ENCODE measurements at places on chromosomes 5 and 9.

DNA sequence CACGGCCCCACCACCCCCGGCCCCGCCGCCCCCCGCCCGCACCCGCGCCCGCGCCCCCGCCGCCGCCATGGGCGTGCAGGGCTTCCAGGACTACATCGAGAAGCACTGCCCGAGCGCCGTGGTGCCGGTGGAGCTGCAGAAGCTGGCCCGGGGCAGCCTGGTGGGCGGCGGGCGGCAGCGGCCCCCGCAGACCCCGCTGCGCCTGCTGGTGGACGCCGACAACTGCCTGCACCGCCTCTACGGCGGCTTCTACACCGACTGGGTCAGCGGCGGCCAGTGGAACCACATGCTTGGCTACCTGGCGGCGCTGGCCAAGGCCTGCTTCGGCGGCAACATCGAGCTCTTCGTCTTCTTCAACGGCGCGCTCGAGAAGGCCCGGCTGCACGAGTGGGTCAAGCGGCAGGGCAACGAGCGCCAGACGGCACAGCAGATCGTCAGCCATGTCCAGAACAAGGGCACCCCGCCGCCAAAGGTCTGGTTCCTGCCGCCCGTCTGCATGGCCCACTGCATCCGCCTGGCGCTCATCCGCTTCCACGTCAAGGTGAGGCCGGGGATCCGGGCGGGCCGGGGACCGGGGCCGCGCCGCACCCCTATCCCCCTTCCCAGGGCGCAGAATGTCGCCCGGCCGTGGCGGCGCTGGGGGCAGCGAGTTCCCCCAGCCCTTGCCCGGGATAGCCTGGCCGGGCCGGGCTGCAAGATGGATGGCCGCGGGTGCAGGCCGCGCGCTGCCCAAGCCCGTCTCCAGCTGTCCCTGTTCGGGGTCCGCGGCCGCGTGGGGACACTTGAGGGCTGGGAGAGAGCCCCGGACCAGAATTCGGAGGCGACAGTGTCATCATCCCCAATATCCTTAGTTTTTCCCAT lies 594 bp downstream of the FAM120A start:
- DNase-seq: no peak

GRCh38 chr9:37998881-37999587 lies 70.0 kb downstream of the SHB start:
- no peak for DNase-seq

DNA sequence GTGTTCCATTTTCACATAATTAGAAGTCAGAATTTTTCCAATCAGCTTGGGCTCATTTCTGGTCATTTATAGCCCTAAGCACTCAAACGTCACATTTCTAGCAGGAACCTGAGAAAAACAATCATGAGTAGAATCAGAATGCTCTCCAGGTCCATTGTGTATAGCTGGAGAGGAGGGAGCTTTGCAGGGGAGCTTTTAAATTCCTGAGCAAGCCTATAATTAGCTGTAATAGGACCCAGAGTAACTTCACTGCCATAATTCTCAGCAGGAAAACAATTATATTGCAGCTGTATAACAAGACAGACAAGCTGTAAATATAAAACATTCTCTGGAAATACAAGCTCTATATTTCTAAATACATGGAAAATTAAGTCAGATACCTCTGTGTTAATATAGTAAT lies 637.6 kb upstream of the SGCD start:
- no peak for DNase-seq

DNA sequence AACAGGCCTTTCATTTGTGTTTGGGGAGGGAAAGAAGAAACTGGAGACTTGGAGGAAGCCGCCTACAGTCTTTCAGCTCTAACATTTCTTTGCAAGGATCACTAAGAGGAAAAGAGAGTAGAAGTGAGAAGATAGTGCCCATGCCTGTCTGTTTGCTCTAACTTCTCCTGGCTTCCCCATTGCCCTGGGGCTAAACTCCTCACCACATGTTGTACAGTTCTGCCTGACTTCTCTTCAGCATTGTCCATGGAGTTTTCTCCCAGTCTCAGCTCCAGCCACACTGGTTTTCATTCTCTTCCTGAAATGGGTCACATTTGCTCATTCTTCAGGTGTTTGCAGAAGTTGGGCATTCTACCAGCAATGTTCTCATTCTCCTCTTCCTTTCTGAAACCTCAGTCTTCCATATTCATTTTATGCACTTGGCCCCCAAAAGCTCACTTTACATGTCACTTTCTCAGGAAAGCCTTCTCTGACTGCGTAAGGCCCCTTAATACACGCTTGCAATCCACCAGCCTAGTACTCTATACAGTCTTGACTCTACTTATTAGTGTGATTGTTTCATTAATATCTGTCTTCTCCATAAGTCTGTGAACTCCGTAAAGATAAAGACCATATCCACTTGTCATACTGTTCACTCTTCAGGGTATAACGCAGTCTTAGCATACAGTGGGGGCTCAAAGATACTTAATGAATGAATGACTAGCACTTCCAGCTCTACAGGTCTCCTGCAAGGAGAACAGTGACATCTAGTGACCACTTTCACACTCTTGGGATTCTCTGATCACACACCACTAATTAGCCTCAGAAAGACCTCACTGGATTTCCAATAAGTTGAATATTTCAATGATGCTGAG lies 40.2 kb upstream of the TRIM32 start:
- peak; percentile 34 for DNase-seq

GRCh38 chr5:117945258-117945657 lies 1043.1 kb downstream of the DTWD2 start:
- no peak for DNase-seq

DNA sequence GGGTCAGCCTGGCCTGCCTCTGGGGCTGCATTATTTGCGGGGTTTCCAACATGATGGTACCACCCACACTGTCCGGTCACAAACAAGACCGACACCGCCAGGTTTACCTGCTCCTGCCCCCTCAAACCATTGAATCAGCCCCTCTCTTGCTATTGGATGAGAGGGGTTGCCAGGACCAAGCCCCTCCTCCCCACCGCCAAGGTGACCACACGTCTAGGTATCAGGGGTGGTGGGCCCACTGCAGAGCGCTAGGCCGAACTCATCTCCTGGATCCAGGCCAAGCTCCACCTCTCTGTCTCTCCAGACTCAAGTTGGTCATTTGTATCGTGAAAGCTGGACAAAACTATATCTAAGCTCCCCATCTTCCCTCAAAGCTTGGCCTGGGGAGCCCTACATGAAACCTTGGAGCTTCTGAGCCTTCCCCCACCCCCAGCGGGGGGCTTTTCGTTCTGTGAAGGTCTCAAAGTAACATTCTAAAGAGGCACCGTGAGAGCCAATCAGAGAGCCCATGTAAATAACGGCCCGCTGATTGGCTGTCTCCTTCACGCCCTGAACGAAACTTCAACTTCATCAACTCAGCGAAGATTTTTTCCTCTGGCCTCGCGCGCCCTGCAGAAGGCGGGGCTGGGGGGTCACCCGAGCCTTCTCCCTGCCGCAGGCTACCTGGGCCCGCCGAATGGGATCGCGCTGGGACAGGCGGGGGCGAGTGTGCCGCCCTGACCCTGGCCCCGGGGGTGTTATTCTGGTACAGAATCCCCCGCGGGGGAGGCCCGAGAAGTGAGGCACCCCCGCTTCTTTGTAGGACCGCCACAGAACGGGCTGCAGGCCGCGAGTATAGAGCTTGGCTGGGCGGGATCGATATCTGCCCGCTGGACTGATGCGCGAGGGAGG lies 49.6 kb upstream of the PSD2 start:
- peak; percentile 59 for DNase-seq

GRCh38 chr5:168327994-168328393 lies 36.5 kb downstream of the WWC1 start:
- DNase-seq: peak; percentile 51

GRCh38 chr5:20972419-20972925 lies 984.5 kb upstream of the CDH18 start:
- no peak for DNase-seq

Measured in fibroblast of skin of left biceps (primary cell).